Breast epithelium (tissue), 4 donors: ENCODE measurements at places on chromosomes 4 and X. TPM values are rescaled to one million over a fixed set of nuclear protein-coding genes. Genes with fewer than 3 reads are reported as not detected.

GRCh38 chr4:168883513-168883912, 126.5 kb downstream of the CBR4 start:
- DNase-seq: no peak

DNA sequence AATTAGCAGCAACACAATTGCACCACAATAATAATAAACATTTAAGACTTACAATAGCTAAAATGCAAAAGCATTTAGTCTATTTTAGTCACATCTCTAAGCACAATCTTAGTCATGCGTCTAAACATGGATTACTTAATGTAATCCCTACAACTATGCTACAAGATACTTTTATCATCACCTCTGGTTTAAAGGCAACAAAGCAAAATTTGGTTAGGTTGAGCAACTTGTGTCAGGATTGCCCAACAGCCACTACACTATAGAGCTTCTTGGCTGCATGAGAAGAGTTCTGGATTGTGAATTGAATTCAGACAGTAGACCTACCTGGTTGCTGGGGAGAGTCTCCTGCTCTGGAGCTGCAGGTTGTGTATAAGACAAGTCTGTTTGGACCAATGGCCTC, 146.5 kb upstream of the PUDP start:
- no peak for DNase-seq

GRCh38 chr4:83178029-83178428, 63.5 kb upstream of the PLAC8 start:
- DNase-seq: no peak

DNA sequence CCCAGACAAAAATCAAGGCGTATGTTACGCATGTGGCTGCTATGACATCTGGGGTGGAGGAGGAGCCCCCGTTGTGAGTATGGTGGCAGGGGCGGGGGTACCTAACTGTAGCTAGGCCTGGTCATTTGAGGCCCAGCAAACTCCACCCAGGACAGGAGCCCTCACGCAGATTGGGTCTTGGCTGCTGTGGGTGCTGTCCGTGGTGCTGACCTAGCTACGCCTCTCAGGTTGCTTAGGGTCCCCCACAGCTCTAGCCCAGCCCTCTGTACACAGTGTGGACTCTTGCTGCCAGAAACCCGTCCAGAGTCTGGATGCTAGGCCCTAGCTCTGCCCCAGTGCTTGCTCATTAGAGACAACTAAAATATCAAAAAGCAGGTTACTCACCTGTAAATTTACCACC, 146.7 kb upstream of the PSAPL1 start:
- DNase-seq: no peak

- no peak for DNase-seq
Observed at GRCh38 chr4:158991534-158992155, 111.2 kb upstream of the RAPGEF2 start.

- DNase-seq: no peak
Observed at GRCh38 chrX:71315917-71316316, 14.4 kb downstream of the ITGB1BP2 start.

GRCh38 chr4:78058591-78059523, 1.7 kb downstream of the FRAS1 start:
- no peak for DNase-seq

- no peak for DNase-seq
Observed at GRCh38 chrX:3963980-3964379, 250.5 kb upstream of the PRKX start.

DNA sequence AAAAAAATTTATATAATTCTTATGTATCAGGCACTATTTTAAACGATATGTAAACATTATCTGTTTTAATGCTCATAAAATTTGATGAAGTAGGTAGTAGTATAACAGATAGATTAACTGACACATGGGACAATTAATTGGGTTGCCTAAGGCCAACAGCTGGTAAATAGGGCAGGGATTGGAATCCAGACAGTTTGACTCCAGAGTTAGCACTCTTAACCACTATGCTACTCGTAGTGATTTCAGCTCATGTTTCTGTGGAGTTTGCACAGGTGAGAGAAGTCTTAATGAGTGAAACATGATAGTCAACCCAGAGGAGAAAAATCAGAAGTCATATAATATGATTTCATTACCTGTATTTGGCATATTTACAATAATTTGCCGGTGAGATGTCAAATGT, 126.0 kb upstream of the WDFY3 start:
- DNase-seq: no peak

DNA sequence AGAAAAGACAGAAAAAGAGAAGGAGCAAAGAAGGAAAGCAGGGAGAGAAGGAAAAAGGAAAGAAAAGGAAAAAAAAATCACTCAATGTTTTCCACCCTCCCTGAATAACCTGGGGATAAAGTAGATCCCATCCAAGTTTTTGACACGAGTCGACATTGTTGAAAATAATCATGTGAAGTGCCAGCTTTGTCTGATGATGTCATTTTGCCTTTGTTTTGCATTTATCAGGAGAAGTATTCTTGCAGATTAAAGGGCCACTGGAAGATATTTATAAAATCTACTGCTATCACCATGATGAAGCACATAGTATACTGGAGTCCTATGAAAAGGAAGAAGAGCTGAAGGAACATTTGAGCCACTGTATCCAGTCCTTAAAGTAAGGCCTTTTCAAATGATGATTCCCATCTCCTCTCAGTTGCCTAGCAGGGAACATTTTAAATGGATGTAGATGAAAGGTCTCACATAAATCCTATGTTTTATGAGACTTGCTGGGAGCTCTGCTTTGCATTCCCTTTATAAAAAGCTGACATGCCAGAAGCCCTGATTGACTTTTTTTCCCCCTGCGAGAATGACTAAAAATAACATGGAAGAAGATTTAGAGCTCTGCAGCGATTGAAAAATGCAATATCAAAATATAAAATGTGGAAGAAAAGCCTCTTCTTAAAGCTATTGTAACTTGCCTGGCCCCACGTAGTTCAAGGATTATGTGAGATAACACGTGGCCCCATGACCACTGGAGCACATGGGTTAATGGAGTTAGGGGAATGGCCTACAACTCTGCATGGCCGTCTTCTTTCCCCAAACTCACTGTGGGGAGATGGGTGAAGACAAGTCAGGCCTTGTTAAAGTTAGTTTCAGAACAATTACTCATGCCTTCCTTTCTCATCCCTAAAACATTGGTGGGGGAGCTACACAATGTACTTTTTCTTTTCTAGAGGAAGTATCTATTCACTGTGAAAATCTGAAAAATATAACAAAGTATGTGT, 77.5 kb downstream of the INTS12 start:
- no peak for DNase-seq

GRCh38 chr4:24260133-24260715, 324.1 kb downstream of the DHX15 start:
- no peak for DNase-seq

GRCh38 chr4:69836287-69836686, 23.7 kb downstream of the SULT1E1 start:
- no peak for DNase-seq

DNA sequence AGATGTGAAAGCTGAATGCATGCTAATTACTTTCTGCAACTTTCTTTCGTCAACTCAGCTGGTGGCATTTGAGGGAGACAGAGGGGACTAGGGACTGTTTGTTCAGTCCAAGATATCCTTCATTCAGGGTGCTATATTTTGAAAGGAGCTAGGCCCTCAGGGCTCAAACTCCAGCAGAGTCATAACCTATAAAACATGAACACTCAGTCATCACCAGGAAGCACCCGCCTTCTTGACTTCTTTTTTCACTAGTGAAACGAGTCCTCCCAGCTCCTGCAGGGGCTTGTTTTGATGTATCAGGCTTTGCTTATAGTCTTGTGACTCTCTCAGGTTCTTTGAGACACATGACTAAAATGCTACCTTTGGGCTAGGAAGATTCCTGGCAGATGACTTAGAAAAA, 230.6 kb downstream of the PCDH7 start:
- DNase-seq: no peak

GRCh38 chrX:968148-968965, 244.1 kb downstream of the CRLF2 start:
- no peak for DNase-seq

DNA sequence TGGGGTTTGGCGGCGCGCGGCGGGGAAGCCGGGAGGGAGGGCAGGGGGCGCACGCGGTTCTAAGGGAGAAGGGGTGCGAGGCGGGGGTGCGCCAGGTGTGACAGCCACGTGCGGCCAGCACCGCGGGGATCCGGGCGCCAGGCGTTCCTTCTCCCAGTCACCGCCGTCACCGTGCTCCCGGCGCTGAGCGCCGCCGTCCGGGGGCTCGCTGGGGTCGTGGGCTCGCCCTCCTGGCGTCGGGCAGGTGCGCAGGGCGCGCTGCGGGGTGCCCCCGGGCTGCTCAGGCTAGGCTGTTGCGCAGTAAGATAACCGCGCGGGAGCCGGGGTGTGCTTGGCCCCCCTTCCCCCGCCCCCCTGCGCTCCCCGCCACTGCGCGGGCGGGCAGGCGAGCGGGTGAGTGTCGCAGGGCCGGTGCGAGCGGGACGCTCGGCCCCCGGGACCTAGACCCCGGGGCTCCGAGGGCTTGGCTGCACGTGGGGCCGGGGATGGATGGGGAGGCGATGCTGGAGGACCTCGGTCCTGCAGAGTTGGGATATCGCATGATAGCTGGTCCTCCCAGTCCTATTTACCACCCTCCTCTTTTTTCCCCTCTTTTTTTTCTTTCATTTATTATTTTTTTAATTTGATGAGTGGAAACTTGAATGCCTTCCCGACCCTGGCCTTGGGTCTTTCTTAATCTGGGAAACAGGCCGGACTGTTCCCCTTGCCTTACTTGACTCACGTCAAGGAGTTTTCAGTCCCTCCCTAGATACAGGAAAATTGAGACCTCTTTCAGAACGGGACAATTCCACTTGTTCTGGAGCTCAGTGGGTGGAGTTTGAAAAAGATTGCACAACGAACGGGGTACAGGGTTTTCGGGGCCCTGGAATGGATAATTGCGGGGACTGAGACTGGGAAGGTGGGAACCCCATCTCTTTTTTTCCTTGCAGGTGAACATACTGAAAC, 797 bp downstream of the TXLNG start:
- no peak for DNase-seq

GRCh38 chr4:113086172-113086695, 36.8 kb downstream of the ANK2 start:
- no peak for DNase-seq

GRCh38 chrX:54818221-54818620, 10.7 kb downstream of the MAGED2 start:
- no peak for DNase-seq

GRCh38 chr4:152970102-152970820, 34.1 kb downstream of the FHDC1 start:
- DNase-seq: no peak

GRCh38 chr4:152601156-152601555, 65.3 kb upstream of the FBXW7 start:
- DNase-seq: no peak

GRCh38 chrX:105299286-105299685, 78.8 kb upstream of the TEX13A start:
- no peak for DNase-seq

- peak; percentile 30 for DNase-seq
Observed at GRCh38 chr4:152943672-152944071, 7.5 kb downstream of the FHDC1 start.

- no peak for DNase-seq
Observed at GRCh38 chr4:95114521-95114920, 356.8 kb downstream of the BMPR1B start.

- DNase-seq: no peak
Observed at GRCh38 chrX:139967300-139967699, 2.0 kb upstream of the CXorf66 start.

- no peak for DNase-seq
Observed at GRCh38 chrX:17692709-17693346, 44.5 kb upstream of the SCML1 start.

DNA sequence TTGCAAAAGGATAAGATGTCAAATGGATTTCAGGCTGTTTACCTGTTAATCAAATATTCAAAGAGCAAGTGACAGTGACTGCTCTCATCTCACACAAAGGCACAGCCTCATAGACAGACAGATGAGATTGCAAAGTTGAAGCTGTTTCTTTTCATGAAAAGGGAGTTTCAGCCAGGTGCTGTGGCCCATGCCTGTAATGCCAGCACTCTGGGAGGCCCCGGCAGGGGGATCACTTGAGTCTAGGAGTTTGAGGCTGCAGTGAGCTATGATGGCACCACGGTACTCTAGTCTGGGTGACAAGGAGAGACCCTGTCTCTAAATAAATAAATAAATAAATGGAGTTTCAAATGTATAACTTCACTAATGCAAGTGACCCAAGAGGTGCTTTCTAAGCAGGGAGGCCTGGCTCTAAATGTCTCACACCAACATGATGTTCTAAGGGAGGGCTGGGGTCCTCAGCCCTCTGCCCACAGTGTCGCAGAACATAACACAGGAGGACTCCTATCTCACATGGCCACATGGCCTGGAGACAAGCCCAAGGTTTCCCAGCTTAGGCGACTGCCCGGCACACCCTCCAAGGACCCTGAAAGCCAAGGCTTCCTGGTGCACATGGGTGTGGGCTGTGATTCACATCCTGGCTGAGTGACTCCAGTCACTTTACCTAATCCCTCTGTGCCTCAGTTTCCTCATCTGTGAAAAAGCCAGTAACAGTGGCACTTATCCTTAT, 26.8 kb downstream of the PPP2R2C start:
- no peak for DNase-seq

DNA sequence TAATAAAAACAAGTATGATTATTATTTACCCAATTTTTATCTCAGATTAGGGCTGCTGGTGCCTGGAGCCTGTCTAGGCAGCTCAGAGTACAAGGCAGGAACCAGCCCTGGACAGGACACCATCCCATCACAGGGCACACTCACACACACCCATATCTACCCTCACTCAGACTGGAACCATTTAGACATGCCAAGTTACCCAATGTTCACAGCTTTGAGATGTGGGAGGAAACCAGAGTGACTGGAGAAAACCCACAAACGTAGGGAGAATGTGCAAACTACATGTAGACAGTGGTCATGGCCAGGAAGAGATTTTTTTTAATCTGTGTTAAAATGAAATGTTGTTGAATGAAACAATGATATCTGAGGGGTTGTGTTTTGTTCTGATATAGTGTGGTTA, 35.7 kb upstream of the ADGRA3 start:
- DNase-seq: no peak

DNA sequence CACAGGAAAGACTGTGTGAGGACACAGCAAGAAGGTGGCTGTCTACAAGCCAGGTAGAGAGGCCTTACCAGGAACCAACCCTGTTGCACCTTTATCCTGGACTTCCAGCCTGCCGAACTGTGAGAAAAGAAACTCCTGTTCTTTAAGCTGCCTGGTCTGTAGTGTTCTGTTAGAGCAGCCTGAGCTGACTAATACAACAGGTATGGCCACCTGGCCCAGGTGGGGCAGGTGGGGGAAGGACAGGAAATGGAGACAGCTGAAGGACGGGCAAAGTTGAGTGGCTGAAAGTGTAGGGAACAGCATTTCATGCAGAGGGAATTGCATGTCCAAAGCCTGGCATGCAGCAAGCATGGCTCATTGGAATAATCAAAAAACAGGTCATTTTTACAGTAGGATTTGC, 35.1 kb downstream of the CYTL1 start:
- DNase-seq: no peak

- no peak for DNase-seq
Observed at GRCh38 chr4:6134612-6135220, 65.6 kb downstream of the JAKMIP1 start.

GRCh38 chr4:54842656-54843055, 184.9 kb downstream of the KIT start:
- no peak for DNase-seq

ITIH6 gene
- not detected for total RNA-seq

HTR2C gene
- total RNA-seq: not detected

DSPP gene
- not detected for total RNA-seq

CDKL2 gene
- 0.16 TPM for total RNA-seq

CBLL2 gene
- not detected for total RNA-seq

TLL1 gene
- 4.3 TPM for total RNA-seq

MTM1 gene
- total RNA-seq: 17.3 TPM

RAI2 gene
- 18.0 TPM for total RNA-seq

CCDC149 gene
- total RNA-seq: 21.0 TPM

FAM9B gene
- not detected for total RNA-seq

HERC6 gene
- total RNA-seq: 19.0 TPM

YIPF7 gene
- total RNA-seq: not detected

FGFBP2 gene
- total RNA-seq: 3.4 TPM
